ENCODE measurements at places on chromosomes 6 and 20. TPM values are rescaled to one million over a fixed set of nuclear protein-coding genes. Genes with fewer than 3 reads are reported as not detected.

Gene BPI
- total RNA-seq = not detected

Gene BMP6
- 16.8 TPM for total RNA-seq

- no peak overlapping the region for H3K4me3 ChIP-seq
- peaks cover 22% of the 10 kb centered on the region for H3K27me3 ChIP-seq
- no peak for DNase-seq
- H3K4me1 ChIP-seq = no peaks in the 10 kb centered on the region
- no peak overlapping the region for H3K27ac ChIP-seq
Measured at GRCh38 chr20:16661756-16662155, 68.1 kb upstream of the SNRPB2 start.

DNA sequence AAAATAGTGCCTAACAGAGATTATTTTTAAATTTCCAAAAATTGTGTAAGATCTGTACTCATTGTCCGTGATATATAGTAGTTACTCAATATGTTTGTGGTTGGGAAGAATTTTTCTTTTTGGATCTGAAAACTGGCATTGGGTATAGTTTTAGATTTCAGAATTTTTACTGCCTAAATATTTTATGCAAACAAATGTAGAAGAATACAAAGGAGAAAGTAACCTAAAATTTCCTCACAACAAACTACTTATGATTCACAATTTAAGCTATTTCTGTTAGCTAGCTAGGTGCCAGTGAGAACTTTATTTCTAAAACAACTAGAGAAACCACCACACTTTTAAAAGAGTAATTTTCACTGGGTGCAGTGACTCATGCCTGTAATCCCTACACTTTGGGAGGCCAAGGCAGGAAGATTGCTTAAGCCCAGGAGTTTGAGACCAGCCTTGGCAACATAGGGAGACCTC is 38.8 kb downstream of the SESN1 start:
- H3K27me3 ChIP-seq = no peaks in the 10 kb centered on the region
- no peak overlapping the region for H3K4me3 ChIP-seq
- peaks cover 37% of the 10 kb centered on the region for H3K4me1 ChIP-seq
- no peak overlapping the region for H3K27ac ChIP-seq
- peaks cover 11% of the 10 kb centered on the region for H3K36me3 ChIP-seq

- no peak for DNase-seq
- no peaks in the 10 kb centered on the region for H3K36me3 ChIP-seq
- peaks cover 12% of the 10 kb centered on the region for H3K27me3 ChIP-seq
- no peak overlapping the region for H3K27ac ChIP-seq
- H3K4me1 ChIP-seq = peaks cover 6% of the 10 kb centered on the region
Measured at GRCh38 chr6:106026748-106027715, 59.1 kb upstream of the PRDM1 start.
